ENCODE measurements at places on chromosomes 7 and 10.

GRCh38 chr10:86254081-86254480, 112.5 kb downstream of the GRID1 start:
- DNase-seq, result no peak

GRCh38 chr10:70602665-70603448, at the start of gene PRF1:
TSS of gene PRF1 (minus strand) at chr10:70602741. CDS start at chr10:70600902, 1,839 bp downstream.
- no peak for DNase-seq

GRCh38 chr7:47479821-47480575, 101.9 kb downstream of the TNS3 start:
- DNase-seq, result no peak

DNA sequence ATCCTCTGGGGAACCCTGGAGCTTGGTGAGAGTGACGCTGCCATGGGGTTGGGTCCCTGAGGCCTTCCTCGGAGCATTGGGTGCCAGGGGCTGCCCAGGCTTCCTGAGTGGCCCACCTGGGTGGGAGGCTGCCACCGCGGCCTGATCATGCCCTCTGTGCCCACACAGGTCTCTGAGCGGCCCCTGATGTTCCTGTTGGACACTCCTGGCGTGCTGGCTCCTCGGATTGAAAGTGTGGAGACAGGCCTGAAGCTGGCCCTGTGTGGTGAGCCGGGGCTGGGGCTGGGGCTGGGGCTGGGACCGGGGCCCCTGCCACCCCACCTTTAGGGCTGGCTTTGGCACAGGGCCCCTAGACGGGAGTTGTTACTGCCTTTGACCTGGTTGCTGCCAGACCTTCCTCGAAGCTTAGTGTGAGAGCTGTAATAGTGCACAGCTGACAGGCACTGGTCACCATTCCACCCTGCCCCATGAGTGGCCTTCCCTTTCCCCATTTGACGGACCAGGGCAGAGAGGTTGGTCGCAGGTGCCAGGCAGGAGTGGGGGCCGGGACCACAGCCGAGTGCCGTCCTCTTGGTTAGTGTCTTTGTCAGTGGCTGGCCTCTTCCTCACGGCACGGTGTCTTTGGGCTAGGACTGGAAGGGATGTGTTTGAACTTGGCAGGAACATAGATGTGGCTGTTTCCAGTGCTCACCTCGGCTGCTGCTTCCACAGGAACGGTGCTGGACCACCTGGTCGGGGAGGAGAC, 8.2 kb downstream of the MTG1 start:
- DNase-seq, result no peak

DNA sequence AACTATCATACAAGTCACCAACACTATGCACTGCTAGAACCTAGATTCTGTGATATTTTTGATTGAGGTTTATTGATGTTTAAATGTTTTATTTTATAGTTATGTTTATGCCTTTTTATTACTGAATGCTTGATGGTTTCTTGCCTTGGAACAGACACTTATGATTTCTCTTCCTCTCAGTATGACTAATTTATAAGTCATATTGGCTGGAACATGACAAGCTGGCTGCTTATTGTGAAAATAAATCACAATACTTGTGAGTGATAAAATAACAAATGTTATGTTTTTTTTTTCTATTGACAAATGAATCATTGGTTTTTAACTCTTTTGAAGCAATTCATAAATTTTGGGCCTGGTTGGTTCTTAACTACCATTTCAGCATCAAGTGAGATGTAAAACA, 142.0 kb upstream of the MALRD1 start:
- no peak for DNase-seq

- DNase-seq, result no peak
These were observed 582.5 kb downstream of the CNTNAP2 start for GRCh38 chr7:146698995-146699610.

DNA sequence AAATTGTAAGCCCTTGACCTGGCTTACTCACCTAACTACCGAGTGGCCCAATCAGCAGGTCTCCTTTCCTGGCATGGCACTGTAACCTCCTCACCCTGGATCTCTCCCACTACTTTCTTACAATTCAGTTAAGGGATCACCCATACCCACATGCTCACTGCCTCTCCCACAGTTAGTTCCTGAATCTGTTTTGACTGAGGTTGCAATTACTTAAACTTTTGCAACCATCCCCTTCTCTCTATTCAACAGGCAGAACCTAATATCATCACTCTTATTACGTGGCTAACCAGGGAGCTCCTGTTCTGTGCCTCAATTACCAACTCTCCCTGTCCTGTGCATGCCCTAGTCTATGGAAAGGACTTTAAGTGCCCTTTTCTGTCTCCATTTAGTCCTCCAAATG, 84.2 kb upstream of the IKZF1 start:
- DNase-seq, result no peak

DNA sequence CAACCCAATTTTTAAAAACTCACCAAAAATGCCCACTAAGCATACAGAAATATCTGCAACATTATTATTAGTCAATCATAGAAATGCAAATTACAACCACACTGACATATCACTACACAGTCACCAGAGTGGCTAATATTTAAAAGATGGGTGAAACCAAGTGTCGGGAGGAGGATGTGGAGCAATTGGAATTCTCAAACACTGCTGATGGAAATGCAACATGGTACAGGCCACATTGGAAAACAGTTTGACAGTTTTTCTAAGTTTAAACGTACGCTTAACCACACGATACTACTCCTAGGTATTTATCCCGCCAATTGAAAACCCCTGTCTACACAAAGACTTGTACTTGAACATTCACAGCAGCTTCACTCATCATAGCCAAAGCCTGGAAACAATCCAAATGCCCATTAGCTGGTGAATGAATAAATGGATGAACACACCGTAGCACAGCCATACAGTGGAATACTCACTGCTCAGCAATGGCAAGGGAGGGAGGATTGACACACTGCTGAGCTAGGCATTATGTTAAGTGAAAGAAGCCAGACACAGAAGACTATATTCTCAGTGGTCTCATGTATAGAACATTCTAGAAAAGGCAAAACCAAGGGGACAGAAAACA, 16.3 kb downstream of the GCK start:
- no peak for DNase-seq
